Left lobe of liver (tissue), 2 donors: ENCODE measurements at places on chromosomes 6 and 20.

GRCh38 chr6:1873781-1874180, 264.1 kb downstream of the FOXC1 start:
- no peak for DNase-seq

DNA sequence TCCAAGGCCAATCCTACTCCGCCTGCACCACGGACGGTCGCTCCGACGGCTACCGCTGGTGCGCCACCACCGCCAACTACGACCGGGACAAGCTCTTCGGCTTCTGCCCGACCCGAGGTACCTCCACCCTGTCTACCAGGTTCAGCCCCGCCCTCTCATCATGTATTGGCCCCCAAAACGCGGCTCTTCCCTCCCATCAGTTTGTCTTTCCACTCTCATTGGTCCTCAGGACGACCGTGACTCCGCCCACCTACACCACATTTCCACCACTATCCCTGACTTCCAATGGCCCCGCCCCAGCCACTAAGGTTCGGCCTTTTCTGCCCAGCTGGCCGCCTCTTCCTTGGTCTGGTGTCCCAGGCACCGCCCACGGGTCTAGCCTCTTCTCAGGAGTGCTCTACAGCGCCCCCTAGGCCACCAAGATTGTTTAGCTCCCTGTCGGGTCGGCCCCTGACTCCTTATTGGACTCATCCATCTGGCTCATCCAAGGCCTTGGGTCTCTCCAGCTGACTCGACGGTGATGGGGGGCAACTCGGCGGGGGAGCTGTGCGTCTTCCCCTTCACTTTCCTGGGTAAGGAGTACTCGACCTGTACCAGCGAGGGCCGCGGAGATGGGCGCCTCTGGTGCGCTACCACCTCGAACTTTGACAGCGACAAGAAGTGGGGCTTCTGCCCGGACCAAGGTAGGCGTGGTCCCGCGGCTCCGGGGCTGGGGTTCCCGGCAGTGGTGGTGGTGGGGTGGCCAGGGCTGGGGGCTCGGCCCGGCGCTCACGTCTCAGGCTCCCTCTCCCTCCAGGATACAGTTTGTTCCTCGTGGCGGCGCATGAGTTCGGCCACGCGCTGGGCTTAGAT, 3.1 kb downstream of the MMP9 start:
- peak; percentile 58 for DNase-seq

DNA sequence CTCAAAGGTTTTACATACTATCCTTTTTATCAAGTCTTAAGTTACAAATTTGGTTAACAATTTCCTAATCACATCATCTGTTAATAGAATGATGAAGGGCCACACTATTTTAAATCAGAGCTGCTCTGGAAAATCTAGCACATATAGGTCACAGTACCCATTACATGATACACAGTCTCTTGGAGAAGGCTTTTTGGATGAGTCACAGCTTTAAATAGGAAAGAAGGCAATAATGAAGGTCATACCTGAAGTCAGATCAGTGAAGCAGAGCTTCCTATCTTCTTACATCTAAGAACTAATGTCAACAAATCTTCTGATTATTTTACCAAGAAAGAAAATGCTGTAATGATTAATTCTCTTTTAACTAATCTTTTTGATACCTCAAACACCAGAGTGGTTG, 248.5 kb downstream of the BTBD9 start:
- DNase-seq: no peak

- DNase-seq: no peak
These were observed 326.4 kb downstream of the KIF16B start for GRCh38 chr20:16246870-16247269.

DNA sequence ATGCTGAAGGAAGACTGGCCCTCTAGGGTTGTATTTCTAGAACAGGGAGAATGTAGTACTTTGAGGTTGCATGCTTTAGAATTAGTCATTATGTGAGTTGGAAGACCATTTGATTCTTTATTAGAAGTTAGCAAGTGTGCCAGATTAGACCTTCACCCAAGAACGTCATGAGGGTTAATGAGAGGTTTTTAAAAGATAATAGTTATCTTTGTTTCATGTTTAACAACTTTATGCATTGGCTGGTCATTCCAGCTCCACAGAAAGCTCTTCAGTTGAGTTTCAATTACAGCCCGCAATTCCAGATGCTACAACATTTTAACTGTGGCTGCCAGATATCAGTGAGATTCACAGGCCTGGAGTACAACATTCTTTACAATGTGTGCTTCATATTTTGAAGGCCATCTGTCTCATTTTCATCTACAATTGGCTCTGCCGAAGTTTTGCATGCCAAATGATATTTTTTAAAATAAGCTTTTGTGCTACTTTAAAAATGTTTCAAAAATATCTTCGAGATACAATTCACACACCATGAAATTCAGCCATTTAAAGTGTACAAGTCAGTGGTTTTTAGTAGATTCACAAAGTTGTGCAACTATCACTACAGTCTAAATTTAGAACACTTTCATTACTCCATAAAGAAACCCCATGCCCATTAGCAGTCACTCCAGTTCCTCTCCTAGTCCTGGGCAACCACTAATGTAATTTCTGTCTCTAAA, 61.1 kb upstream of the FBXO30 start:
- DNase-seq: no peak

DNA sequence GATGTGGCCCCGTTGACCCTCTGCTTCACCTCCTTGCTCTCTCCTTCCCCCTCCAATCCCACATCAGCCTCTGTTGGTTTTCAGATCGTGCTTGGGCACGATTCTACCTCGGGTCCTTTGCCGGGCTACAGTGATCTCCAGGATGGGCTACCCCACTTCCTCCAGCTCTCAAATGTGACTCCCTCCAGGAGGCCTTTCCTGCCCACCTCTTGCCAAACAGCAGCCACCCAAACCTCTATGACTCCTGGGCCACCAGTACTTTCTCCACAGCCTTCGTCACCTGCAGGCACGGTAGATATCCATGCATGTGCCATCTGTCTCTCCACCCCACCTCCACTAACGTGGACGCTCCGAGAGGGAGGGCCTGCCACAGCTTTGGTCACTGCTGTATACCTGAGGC, 55.9 kb upstream of the NXT1 start:
- DNase-seq: no peak

DNA sequence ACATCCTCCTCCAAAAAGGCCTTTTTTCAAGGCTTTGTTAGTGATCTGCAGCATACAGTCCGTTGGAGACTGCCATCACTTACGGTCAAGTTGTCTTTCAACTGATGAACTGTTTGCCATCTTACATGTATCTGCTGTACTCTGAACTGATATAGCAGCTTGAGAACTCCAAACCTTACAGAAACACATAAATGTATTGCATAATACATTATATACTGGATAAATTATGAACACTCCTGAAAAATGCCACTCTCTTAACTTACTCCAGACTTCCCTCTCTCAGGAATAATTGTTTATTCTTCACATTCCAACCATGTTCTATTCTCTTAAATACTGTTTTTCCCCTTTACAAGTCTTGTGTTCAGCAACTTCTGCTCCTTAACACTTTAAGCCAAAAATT, 14.6 kb upstream of the RHAG start:
- no peak for DNase-seq

DNA sequence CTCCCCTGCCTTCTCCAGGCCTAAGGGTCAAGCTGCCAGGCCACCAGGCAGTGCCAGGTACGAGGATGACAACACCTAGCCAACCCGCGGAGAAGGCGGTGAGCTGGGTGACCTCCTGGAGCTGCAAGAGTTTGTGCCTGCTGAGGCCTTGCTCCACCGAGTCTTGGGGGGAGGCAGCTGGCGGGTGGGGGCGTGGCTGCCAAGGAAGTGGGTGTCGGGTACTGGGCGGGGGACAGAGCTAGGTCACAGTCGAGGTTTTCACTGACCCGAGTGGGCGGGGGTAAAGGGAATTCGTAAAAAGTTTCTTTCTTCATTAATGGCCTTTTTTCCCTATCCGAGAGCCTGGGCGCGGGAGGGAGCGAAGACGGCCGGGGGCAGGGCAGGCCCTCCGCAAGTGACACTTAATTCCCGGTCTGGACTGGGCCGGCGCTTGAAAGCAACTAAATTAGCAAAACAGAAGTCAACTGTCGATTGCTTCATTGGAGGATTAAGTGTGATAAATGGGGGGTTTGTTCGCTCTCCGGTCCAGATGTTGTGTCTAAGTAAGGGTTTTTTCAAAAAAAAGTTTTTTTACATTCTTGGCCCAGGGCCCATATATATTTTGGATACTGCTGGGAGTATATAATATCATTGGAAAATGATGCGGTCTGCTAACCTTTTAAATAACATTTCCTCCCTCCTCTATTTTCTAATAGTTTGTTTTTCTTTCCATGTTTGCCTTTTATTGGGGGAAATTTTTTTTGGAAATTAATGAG, 43.1 kb upstream of the FOXP4 start:
- no peak for DNase-seq

DNA sequence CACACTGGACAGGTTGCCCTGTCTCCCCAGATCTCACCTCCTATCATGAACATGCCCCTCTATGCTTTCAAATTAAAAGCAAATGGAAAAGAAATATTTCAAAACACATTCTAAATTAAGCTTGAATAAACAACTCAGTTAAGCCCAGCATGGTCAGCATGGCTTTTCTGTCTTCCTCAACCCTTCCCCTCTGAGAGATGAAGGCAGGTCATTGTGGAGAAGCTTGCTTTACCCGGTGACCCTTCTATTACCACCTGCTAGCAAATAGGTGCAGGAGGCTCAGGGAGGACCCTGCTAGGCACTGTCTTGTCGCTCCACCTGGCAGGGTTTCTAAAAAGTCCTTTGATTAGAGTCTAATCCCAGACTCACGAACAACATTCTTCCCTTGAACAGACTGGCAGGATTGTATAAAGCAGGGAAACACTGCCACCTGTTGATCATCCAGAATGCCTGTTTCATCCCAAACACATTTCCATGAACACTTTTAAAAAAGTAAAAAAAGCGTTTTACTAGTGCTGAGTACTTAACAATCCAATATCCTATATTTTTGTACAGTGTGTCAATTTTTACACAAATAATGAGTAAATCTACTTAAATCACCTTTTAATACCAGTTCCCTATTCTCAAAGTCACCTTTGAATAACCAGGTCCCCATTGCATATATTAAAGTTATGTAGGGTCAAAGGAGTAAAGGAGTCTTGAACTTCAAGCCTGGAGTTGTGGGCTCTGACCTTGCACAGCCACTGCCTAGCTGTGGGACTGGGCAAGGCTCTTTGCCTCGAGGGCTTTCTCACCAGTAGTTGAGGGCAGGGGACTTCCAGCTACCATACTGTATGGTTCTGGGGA, 75.5 kb downstream of the GPR6 start:
- no peak for DNase-seq

GRCh38 chr20:33160681-33161080, 7.3 kb upstream of the BPIFA2 start:
- DNase-seq: no peak
